Aorta (tissue), 5 donors: ENCODE measurements at places on chromosomes 6 and 20. TPM values are rescaled to one million over a fixed set of nuclear protein-coding genes. Genes with fewer than 3 reads are reported as not detected.

GRCh38 chr6:128885381-128885780 lies 2.4 kb downstream of the LAMA2 start:
- DNase-seq = no peak
- no peaks in the 10 kb centered on the region for H3K4me1 ChIP-seq
- no peaks in the 10 kb centered on the region for H3K27me3 ChIP-seq
- no peak overlapping the region for H3K4me3 ChIP-seq

Gene DAAM2
- total RNA-seq = 62.1 TPM

Gene SS18L1
- total RNA-seq = 19.1 TPM

Gene PLAGL1
- total RNA-seq = 65.5 TPM

GRCh38 chr6:144059139-144059538 lies 36.2 kb downstream of the SF3B5 start:
- no peak overlapping the region for H3K27ac ChIP-seq
- no peak overlapping the region for H3K4me3 ChIP-seq
- no peaks in the 10 kb centered on the region for H3K4me1 ChIP-seq
- no peaks in the 10 kb centered on the region for H3K27me3 ChIP-seq
- no peaks in the 10 kb centered on the region for H3K36me3 ChIP-seq

DNA sequence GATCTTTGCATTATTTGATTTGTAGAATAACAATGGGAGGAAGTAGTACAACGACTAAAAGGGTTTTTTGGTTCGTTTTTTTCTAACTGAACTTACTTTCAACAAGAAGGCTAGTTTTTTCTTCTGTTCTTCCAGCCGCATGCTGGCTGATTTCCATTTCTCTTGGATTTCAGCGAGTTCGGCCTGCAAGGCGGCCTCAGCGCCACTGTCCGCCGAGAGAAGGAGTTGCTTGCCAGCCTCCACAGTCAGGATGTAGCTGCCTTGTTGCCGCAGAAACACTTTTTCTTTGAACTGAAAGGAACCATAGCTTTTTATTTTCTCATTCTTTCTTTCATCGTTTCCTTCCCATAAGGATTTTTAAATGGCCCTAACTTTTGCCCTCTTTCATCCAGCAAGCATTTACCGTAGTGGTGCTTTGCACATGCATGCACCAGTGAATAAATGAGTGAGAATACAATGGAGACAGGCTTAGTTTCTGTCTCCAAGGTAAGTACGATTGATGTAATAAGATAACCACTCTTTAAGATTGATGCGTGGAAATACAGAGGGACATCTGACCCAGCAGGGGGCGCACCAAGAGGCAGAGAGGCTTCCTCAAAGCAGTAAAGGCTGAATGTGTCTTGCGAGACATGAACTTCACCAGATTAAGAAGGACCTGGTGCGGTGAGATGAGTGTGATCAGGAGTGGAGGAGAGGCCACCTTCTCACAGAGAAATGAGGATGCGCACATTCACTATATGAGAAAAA lies 398.8 kb downstream of the ESR1 start:
- peaks cover 17% of the 10 kb centered on the region for H3K36me3 ChIP-seq
- H3K27me3 ChIP-seq = no peaks in the 10 kb centered on the region
- H3K4me1 ChIP-seq = no peaks in the 10 kb centered on the region
- H3K4me3 ChIP-seq = no peak overlapping the region

Gene SLC26A8
- 0.33 TPM for total RNA-seq

DNA sequence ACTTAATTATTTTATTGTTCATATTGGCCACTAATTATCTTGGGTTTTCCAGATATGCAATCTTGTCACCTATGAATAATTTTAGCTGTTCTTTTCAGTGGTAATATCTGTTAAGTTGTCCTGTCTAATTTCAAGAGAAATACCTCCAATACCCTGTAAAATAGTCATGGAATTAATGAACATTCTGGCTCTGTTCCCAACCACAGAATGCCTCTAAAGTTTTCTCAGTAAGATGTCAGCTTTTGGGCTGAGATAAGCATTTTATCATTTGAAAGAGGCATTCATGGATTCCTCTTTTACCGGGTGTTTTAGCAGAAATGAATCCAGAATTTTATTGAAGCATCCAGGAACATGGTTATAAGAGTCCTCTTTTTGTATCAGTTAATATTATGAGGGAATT lies 109.3 kb downstream of the WDR27 start:
- H3K4me1 ChIP-seq = no peaks in the 10 kb centered on the region

Gene OPRM1
- not detected for total RNA-seq

DNA sequence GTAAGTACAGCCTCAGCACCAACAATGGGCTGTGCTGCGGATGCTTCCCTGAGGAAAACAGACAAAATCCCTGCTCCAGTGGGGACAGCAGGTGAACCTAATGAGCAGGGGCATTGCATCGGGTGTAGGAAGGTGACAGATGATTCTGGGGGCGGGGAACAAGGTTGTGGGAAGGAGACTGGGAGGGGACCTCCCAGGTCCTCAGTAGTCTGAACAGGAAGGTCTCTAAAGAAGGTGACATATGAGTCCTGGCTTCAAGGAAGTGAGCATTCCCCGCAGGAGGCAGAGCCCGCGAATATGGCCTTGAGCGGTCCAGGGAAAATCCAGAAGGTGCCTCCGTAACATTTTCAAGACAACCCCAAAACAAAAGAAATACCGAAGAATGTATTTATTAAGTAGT lies 19.4 kb downstream of the ULBP1 start:
- no peaks in the 10 kb centered on the region for H3K4me1 ChIP-seq
- H3K4me3 ChIP-seq = no peak overlapping the region
- no peak overlapping the region for H3K27ac ChIP-seq
- DNase-seq = no peak

Gene SMPDL3A
- 8.5 TPM for total RNA-seq

DNA sequence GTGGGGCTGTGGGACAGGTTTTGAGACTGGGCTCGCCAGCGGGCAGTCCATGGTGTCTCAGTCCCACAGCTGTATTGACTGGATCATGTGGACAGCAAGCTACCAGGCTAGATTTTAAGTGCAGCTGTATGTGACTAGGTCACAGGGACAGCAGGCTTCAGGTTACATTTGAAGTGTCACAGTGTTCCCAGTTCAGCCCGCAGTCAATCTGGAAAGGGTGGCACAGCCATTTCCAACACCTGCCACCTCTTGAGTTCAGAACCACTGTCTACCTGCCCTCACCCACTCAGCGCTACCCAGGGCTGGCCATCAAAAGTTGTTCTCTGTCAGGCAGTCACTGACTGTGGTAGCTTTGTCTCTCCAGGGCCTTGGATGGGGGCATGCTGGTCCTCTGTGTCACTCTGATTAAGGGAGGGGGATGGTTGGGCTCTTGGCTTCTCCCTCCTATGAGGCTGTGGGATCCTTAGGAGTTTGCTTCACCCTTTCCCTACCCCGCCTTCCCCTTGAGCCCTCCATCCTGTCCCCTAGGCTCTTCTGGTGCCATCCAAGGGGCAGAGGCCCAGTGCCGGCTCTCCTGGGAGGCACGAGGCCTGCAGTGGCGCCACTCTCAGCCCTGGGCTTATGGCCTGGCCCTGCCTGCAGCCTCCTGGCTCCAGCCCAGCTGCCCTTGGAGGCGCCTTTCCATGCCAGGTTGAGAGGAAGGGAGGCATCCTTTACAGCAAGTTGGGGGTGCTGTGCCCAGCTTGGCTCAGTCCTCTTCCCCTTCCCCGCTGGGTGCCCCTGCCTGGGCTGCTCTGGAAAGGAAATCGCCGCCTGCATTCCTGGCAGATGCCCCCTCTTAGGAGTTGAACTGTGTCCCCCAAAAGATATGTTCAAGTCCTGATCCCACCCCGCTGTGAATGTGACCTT lies 44.9 kb downstream of the PNLDC1 start:
- no peak overlapping the region for H3K4me3 ChIP-seq
- no peaks in the 10 kb centered on the region for H3K4me1 ChIP-seq
- H3K36me3 ChIP-seq = no peaks in the 10 kb centered on the region
- no peak for DNase-seq

Gene SASH1
- total RNA-seq = 89.7 TPM

DNA sequence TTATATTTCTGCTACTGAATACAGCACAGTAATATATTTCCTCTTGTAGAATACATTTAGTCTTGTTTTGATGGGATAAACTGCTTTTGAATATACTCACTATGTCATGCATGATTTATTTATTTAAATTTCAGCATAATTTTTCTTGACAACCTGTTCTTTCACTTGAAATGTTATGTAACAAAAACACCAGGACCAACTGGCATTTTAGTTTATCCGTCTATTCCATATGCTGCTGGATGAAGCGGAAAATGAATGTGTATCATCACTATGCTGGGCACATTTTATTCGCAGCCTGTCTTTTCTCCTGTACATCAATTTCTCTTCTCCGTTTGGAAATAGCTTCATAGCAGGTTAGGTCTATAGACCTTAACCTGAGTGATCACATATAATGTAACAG lies 206.8 kb upstream of the PLCB4 start:
- H3K27me3 ChIP-seq = no peaks in the 10 kb centered on the region
- no peaks in the 10 kb centered on the region for H3K36me3 ChIP-seq
- H3K4me1 ChIP-seq = no peaks in the 10 kb centered on the region
- DNase-seq = no peak
- H3K27ac ChIP-seq = no peak overlapping the region

Gene DNAAF9
- total RNA-seq = 24.8 TPM

- H3K27ac ChIP-seq = no peak overlapping the region
- no peaks in the 10 kb centered on the region for H3K27me3 ChIP-seq
- DNase-seq = no peak
Measured at GRCh38 chr20:4808872-4809271, 87.2 kb downstream of the PRND start.

DNA sequence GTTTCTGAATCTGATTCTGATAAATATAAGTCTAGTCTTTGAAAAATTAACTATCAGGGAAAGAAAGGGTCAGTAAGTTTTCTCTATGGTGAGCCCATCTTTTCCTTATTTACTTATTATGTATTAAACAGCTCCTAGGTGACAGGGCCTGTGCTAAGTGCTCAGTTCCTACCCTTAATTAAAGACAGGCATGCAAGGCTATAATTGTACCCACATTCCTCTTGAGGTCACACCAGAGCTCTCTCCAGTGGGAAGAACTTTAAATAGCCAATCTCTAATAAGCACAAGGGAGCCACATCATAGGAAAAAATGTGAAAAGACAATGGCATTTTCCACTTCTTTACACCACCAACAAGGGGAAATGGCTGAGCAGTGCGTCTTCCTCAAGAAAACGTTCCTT lies 421.8 kb upstream of the SLC35B3 start:
- H3K36me3 ChIP-seq = no peaks in the 10 kb centered on the region
- no peak for DNase-seq
- H3K27me3 ChIP-seq = no peaks in the 10 kb centered on the region
- no peak overlapping the region for H3K4me3 ChIP-seq
- no peaks in the 10 kb centered on the region for H3K4me1 ChIP-seq

- H3K36me3 ChIP-seq = no peaks in the 10 kb centered on the region
- no peaks in the 10 kb centered on the region for H3K27me3 ChIP-seq
- no peak for DNase-seq
- H3K27ac ChIP-seq = no peak overlapping the region
- no peaks in the 10 kb centered on the region for H3K4me1 ChIP-seq
Measured at GRCh38 chr6:158303210-158303731, 9.0 kb upstream of the TULP4 start.

DNA sequence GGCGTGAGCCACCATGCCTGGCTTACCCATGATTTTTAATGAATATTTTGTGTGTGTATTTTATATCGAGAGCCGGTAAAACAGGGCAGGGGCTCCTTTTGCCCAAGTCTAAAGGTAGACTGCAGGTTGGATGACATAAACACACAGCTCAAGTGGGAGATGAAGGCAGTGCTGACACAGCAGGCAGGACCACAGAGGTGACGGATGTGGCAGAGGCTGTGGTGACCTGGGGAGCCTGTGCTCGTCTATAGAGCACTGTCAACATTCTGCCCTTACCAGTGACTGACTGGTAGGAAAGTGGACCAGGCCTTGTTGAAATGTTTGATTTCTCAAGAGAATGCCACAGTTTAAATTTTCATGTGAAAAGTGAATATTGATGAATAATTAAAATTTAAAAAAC lies 137.5 kb downstream of the ZFP64 start:
- no peaks in the 10 kb centered on the region for H3K4me1 ChIP-seq
- H3K36me3 ChIP-seq = no peaks in the 10 kb centered on the region
- H3K27me3 ChIP-seq = no peaks in the 10 kb centered on the region
- H3K27ac ChIP-seq = no peak overlapping the region
- DNase-seq = no peak
- H3K4me3 ChIP-seq = no peak overlapping the region

DNA sequence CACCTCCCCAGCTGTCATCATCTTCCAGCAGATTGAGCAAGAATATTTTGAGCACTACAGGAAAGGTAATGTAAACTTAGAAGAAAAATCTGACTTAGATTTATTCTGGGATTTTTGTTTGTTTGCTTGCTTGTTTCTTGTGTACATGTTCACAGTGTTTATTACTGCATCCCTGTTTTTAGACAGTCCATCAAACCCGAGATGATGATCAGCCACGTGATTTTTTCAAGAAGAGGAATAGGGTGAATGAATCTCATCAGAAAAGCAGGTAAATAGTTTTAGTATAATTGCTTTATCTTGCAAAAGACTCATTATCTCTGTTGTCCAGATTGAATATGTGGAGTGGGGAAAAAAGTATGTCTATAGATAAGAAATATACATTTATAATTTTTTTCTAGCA lies 2.1 kb downstream of the FAM217B start:
- no peaks in the 10 kb centered on the region for H3K36me3 ChIP-seq
- H3K4me1 ChIP-seq = no peaks in the 10 kb centered on the region
- H3K27ac ChIP-seq = no peak overlapping the region
- no peak for DNase-seq
- no peak overlapping the region for H3K4me3 ChIP-seq

DNA sequence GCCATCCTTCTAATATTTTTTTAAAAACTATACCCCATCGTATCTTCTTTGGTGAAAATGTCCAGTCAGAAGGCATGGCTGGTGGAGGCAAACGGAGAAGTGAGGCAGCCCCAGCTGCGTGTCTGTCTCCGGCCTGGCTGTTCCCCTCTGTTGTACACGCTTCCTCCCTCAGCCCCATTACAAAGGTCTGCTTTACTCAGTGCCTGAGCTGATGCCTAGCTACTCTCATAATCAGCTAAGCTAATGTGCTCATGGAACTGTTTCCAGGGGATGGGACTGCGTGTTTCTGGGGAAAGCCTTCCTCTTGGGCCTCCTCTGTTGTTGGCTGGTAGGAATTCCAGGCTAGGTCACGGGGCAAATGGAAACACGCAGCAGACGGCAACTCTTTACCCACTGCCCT lies 67.3 kb downstream of the PPP1R3G start:
- H3K27me3 ChIP-seq = no peaks in the 10 kb centered on the region
- no peak overlapping the region for H3K4me3 ChIP-seq
- no peaks in the 10 kb centered on the region for H3K36me3 ChIP-seq
- H3K4me1 ChIP-seq = no peaks in the 10 kb centered on the region
- no peak overlapping the region for H3K27ac ChIP-seq
- no peak for DNase-seq

GRCh38 chr6:167987396-167988153 lies 9.9 kb upstream of the KIF25 start:
- no peaks in the 10 kb centered on the region for H3K27me3 ChIP-seq
- no peaks in the 10 kb centered on the region for H3K36me3 ChIP-seq
- H3K4me1 ChIP-seq = no peaks in the 10 kb centered on the region
- H3K4me3 ChIP-seq = no peak overlapping the region
- DNase-seq = no peak
- no peak overlapping the region for H3K27ac ChIP-seq

GRCh38 chr6:18178960-18179615 lies 23.9 kb downstream of the KDM1B start:
- no peak overlapping the region for H3K27ac ChIP-seq
- H3K4me3 ChIP-seq = no peak overlapping the region
- no peaks in the 10 kb centered on the region for H3K36me3 ChIP-seq
- DNase-seq = no peak
- no peaks in the 10 kb centered on the region for H3K4me1 ChIP-seq
